Ureter (tissue), 1 donor: ENCODE measurements at places on chromosomes 7 and 10. TPM values are rescaled to one million over a fixed set of nuclear protein-coding genes. Genes with fewer than 3 reads are reported as not detected.
A peak's percentile ranks its signal among the peaks of the same experiment; 100 is the strongest.

GRCh38 chr10:124000792-124001201 is 92.6 kb downstream of the CHST15 start:
- DNase-seq = peak; percentile 37

DNA sequence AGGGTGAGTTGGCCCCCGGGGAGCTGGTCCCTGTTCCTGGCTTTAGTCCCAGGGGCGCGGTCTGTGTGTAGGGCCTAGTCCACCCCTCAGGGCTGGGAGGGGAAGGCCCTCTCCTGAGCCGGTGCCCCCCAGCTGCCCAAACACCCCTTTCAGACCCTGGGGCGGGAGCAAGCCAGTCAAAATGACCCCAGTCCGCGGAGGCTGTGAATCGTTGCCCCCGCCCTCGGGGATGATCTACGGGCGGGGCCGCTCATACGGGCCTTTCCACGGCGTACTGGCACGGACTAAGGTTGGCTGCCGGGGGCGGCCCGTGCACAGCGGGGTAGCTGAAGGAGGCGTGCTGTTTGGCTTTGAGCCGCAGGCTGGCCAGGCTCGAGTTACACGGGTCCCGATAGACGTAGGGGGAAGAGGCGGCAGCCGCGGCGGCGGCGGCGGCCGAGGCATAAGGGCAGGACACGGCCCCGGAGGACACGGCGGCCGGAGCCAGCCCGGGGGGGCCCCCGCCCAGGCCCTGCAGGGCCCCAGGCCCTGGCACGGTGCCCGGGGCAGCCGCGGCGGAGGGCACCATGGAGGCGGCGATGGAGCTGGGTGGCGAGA is 4.3 kb downstream of the ELOVL3 start:
- no peak for DNase-seq

The DRGX gene
- total RNA-seq = not detected

The SMARCD3 gene
- 67.4 TPM for total RNA-seq

GRCh38 chr10:606762-607544 is 82.5 kb downstream of the DIP2C start:
- DNase-seq = no peak

- DNase-seq = no peak
Measured at GRCh38 chr10:81104494-81104893, 566.8 kb downstream of the SH2D4B start.

- DNase-seq = peak; percentile 27
Measured at GRCh38 chr7:157485361-157485831, 148.6 kb downstream of the DNAJB6 start.

DNA sequence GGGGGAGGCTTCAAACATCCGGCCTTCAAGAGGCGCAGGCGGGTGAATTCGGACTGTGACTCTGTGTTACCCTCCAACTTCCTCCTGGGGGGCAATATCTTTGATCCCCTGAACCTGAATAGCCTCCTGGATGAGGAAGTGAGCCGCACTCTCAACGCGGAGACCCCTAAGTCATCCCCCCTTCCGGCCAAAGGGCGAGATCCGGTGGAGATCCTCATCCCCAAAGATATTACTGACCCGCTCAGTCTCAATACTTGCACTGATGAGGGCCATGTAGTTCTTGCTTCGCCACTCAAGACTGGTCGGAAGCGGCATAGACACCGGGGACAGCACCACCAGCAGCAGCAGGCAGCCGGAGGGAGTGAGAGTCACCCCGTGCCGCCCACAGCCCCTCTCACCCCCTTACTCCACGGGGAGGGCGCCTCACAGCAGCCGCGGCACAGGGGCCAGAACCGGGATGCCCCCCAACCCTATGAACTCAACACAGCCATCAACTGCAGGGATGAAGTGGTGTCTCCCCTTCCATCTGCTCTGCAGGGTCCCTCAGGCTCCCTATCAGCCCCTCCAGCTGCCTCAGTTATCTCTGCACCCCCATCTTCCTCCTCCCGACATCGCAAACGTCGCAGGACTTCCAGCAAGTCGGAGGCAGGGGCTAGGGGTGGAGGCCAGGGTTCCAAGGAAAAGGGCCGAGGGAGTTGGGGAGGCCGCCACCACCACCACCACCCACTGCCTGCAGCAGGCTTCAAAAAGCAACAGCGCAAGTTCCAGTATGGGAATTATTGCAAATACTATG is 1.1 kb downstream of the MEPCE start:
- no peak for DNase-seq

GRCh38 chr10:74585231-74586087 is 240.9 kb upstream of the KAT6B start:
- DNase-seq = no peak

GRCh38 chr7:102992509-102992937 is 79.7 kb downstream of the LRRC17 start:
- DNase-seq = no peak

The CYP26C1 gene
- 0.10 TPM for total RNA-seq

DNA sequence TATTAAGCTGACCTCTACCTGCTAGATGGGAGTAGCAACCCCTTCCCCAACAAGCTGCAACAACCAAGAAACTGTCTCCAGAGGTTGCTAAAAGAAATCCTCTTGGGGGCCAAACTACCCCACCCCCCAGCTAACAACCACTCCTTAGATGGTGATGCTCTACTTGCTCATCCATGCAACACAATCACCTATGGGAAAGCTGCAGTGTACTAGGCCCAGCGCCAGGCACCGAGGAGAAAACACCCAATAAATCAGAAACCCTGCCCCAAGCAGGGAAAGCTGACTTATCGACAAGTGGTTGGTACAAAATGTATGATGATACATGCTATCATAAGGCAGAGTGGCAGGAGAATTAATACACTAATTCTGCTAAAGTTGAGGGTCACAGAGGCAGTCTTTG is 17.3 kb downstream of the SLC25A13 start:
- no peak for DNase-seq

The LRGUK gene
- total RNA-seq = 2.2 TPM

The PDK4 gene
- total RNA-seq = 27.8 TPM

The COL17A1 gene
- total RNA-seq = 18.5 TPM

DNA sequence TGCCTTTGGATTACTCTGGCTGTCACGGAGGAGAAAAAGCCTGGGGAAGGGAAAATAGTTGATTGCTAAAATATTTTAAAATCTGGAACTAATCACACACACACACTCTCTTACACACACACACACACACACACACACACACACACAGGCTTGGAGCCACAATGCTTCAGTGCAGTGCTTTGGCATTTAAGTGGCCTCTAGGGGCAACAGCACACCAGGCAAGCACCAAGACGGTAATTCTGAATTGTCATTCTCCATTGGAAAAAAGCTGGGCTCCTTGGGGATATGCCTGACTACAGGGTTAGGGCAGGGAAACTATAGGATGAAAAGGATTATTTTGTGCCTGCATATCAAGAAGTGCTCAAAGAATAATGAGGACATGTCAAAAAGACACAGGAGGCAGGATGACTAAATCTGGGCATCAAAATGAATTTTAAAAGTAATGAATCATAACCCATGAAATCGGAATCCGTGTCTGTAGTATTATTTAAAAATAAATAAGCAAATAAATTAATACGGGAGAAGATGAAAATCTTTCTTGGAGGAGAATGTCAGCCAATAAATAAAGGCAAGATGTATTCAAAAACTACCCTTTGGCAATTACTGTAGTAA is 30.4 kb upstream of the DDC start:
- DNase-seq = no peak

GRCh38 chr7:112023786-112024185 is 182.4 kb downstream of the DOCK4 start:
- DNase-seq = no peak

- DNase-seq = no peak
Measured at GRCh38 chr10:119291223-119291900, 84.0 kb downstream of the GRK5 start.

The COL13A1 gene
- 4.9 TPM for total RNA-seq

DNA sequence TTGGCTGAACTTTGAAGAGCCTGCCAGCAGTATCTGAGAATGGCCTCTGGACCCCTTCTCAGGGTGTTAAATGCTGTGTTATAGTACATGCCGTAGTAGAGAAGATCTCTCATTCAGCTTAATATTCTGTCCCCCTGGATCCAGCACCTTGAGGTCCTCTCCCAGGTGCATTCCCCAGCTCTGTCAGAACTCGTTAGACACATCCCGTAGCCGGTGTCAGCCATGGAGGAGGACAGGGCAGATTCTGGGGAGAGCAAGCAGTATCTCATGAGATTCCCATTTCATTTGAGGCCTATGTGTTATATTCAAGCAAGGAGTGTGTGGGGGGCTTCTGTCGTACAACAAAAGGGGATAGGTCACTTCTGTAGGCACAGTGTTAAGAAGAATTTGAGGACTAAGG is 34.8 kb downstream of the NACAD start:
- no peak for DNase-seq

DNA sequence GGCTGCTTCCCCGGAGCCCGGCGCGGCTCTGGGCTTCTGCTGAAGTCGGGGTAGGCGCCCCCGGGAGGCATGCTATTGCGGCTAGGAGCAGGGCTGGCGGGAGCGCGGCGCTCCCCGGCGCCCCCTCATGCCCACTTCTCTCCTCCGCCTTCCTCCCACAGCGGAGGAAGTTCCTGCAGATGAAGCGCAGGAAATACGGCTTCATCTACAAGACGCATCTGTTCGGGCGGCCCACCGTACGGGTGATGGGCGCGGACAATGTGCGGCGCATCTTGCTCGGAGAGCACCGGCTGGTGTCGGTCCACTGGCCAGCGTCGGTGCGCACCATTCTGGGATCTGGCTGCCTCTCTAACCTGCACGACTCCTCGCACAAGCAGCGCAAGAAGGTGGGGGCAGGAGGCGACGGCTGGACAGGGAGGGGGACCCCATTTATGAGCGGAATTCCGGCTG is 479 bp downstream of the CYP26A1 start:
- no peak for DNase-seq

The XRCC2 gene
- total RNA-seq = 0.96 TPM

DNA sequence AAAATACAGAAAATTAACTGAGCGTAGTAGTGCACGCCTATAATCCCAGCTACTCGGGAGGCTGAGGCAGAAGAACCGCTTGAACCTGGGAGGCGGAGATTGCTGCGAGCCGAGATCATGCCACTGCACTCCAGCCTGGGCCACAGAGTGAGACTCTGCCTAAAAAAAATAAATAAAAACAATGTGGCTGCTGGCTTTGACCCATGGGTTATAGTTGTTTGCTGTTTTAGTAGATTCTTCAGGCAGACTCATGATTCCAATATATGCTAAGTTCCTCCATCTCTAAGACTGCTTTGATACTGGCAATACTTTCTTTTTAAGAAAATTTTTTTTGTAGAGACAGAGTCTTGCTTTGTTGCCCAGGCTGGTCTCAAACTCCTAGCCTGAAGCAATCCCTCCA is 8.4 kb downstream of the OLAH start:
- no peak for DNase-seq

GRCh38 chr7:41984888-41985287 is 252.1 kb downstream of the GLI3 start:
- no peak for DNase-seq

DNA sequence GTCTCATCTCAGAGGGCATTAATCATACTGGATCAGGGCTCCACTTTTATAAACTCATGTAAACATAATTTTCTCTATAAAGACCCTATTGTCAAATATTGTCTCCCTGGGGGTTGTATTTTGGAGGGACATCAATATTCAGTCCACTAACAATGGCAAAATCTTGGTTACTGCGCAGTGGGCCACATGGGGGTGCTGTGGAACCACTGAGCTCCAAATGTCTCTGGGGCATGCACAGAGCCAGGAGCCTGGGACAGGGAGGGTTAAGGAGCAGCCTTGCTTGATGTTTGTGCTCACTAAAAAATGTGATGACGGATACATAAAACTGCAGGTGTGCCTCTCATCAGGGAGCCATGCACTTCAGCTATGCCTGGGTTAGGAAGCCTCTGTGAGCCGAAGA is 62.1 kb upstream of the PRSS58 start:
- no peak for DNase-seq

The SEMA4G gene
- total RNA-seq = 5.0 TPM

- no peak for DNase-seq
Measured at GRCh38 chr10:20877986-20878983, 18.8 kb downstream of the NEBL start.

DNA sequence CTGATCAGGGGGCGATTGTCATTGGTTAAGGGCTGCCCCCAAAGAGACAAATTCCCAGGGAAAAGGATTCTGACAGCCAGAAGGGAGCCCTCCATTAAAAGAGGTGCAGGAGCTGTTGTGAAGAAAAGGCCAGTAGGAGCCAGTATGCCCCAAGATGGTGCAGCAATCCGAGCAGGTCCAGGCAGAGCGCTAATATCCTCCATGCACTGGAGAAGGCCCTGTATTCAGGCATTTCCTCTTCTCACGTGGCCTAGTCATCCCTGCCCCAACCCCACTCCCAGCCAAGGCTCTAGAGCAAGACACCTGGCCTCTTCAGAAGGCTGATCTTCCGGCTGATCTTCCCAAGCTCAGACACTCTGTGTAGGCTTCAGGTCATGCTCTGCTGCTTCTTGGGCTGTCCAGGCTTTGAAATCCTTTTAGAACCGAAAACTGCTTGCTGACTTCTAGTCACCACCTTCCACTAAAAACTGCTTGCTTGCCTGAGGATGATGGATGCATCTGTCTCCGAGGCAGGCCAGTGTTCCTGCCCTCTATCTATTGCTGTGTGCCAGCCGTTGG is 77.4 kb downstream of the CYP26A1 start:
- DNase-seq = no peak

- DNase-seq = no peak
Measured at GRCh38 chr10:68151453-68151852, 42.2 kb downstream of the MYPN start.

The OTUD1 gene
- total RNA-seq = 10.6 TPM

The SGMS1 gene
- total RNA-seq = 78.8 TPM

The PVRIG gene
- total RNA-seq = 1.1 TPM
